ENCODE measurements at places on chromosomes 2 and 18.
A peak's percentile ranks its signal among the peaks of the same experiment; 100 is the strongest.

DNA sequence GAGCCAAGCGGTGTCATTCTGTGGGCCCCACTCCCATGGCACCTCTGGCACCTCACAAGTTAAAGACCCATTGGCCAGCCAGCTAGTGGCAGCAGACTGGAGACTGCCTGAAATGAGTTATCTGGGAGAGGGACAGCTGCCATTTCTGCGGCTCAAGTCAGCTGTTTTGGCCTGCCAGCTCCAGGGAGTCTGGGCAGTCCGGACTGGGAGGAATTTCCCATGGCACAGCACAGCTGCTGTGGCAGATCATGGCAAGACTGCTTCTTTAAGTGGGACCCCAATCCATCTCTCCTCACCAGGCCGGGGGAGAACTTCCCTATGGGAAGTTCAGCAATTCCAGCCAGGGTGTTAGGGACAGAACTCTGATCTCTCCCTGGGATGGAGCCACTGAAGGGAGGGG, 2187.6 kb upstream of the CELF4 start:
- DNase-seq: no peak

- no peak for DNase-seq
Observed at GRCh38 chr2:42191285-42192009, 22.3 kb downstream of the EML4 start.

- no peak for DNase-seq
Observed at GRCh38 chr18:60391571-60392226, 19.1 kb upstream of the MC4R start.

DNA sequence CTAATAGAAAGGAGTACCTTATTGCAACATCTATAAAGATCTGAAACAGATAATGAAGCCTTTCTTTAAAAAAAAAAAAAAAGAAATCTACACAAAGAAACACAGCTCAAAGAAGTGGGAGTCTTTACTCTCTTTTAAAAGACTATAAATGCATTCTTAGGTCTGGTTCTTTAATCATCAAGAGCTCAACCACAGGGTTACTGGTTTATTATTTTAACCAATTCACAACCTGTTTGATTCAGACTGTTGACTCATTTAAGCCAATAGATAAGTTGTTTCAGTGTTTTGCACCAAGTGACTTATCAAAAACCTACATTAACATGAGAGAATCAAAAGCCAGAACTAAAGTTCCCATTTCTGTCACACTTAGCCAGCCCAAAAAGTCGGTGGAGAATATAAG, 93.1 kb downstream of the TCF4 start:
- DNase-seq: no peak

DNA sequence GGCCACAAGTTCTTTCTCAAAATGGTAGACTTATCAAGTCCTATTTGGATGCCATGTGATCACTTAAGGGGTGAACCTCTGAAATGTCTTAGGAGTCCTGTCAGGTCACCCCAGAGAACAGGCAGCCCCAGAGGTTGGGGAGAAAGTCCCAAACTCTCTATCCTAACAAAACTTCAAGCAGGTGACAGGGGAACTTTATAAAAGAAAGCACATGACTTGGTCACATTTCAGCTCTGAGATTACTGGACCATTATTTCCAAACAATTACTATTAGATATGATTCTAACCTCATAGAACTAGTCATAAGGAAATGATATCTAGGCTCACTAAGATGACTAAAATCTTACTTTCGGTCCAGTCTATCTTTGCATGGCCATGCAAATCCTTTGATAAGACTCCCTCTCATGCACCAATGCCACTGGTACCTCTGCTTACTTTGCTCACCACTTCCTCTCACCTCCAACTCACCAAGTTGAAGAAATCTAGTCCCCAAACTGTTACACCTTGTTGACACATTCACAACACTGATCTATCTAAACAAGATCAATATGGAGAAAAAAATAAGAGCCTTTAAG, 107.0 kb downstream of the GALNT14 start:
- no peak for DNase-seq

- DNase-seq: no peak
Observed at GRCh38 chr18:6004119-6004518, 108.8 kb upstream of the TMEM200C start.

GRCh38 chr2:160492401-160493226, 993 bp downstream of the RBMS1 start:
- DNase-seq: peak; percentile 10

DNA sequence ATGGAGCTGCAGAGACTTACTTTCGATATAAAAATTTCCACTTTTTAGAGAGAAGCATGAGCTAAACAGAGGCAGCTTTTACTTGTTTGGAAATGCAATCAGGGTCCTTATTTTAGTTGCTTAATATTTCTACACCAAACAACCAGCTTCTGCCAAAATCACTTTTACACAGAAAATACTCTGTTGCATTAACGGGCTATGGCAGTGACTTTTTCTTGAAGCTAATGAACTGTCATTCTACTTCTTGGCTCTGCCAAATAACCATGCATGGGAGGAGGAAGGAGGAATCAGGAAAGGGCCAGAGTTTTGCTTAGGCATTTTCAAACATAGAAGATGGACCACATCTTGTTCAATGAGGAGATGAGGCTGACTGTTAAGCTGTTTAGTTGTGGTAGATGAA, 23.6 kb upstream of the LTBP1 start:
- no peak for DNase-seq

DNA sequence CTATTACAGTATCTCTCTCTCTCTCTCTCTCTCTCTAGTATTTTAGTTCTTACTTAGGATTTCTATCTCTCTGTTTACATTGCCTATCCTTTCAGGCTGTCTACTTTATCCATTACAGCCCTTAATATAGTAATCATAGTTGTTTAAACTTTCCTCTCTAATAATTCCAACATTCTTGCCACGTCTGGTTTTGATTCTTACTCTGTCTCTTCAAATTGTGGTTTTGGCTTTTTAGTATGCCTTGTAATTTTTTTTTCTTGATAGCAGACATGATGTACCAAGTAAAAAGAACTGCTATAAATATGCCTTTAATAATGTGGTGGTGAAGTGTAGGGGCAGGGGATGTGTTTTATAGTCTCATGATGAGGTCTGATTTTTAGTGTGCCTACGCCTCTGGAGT, 1809.5 kb upstream of the CELF4 start:
- DNase-seq: no peak

DNA sequence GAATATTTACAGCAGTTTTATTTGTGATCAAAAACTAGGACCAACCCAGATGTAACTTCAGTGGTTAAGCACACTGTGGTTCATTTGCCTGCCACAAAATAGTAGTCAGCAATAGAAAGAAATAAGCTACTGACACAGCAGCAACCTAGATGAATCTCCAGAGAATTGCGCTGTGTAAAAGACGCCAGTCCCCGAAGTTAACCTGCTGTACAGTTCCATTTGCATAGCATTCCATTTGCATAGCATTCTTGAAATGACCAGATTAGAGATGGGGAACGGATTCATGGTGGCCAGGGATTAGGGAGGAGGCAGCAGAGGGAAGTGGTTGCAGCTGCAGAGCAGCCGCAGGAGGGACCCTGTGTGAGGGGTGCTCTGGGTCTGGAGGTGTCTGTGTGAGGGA, 39.3 kb upstream of the NFATC1 start:
- no peak for DNase-seq

DNA sequence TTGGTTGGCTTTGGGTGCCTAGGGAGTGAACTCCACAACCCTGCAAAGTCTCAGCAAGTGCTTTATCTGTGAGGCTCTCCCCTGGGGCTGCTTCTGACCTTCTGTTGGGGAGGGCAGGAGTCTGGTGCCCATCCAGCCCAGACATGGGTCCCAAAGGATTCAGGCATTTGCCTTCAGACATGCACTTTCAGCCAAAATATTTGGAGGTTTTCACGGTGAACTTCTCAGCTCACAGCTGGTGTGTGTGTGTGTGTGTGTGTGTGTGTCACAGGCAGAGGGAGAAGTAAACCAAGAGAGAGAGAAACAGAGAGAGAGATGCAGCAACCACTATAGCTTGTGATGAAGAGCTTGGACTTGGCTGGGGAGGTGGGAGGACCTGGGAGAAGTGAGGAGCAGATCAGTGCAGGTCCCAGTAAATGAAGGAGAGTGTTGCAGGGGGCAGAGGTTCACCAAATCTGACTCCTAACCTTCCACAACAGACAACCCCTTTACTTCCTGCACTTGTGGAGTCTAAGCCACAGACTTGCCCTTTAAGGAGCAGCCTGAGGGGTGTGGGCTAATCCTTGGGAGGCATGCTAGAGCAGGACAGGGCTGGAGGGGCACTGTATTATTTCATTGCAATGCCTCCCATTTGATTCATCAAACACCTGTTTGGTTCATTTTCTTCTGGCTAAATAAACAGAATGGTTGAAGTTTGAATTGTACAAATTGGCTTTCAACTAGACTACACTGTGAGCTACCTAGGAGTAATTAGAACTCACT, 14.1 kb downstream of the SLC9A4 start:
- no peak for DNase-seq

- no peak for DNase-seq
Observed at GRCh38 chr2:120463527-120463926, 117.6 kb downstream of the INHBB start.

GRCh38 chr2:134290358-134290757, 36.5 kb downstream of the MGAT5 start:
- DNase-seq: no peak

- DNase-seq: no peak
Observed at GRCh38 chr2:219289195-219289536, 10.0 kb downstream of the DNAJB2 start.

- peak; percentile 78 for DNase-seq
Observed at GRCh38 chr2:102070058-102070642, 72.4 kb upstream of the IL1R1 start.

DNA sequence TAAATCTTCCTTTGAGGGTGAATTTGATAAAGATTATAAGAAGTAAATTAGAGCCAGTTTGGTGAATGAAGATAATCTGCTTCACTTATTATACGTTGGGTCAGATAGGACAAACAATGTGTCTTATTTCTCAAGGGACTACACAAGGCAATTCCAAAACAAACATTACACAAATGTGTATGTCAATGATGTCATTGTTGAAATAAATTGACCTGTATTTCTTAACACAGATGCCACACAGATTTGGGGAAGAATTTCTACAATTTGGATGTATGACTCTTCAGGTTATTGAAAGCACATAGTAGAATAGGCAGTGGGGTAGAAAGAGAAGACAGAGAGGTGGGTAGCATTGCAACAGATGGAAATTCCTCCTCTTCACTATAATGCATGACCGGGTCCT, 6.9 kb upstream of the CRIM1 start:
- DNase-seq: no peak

DNA sequence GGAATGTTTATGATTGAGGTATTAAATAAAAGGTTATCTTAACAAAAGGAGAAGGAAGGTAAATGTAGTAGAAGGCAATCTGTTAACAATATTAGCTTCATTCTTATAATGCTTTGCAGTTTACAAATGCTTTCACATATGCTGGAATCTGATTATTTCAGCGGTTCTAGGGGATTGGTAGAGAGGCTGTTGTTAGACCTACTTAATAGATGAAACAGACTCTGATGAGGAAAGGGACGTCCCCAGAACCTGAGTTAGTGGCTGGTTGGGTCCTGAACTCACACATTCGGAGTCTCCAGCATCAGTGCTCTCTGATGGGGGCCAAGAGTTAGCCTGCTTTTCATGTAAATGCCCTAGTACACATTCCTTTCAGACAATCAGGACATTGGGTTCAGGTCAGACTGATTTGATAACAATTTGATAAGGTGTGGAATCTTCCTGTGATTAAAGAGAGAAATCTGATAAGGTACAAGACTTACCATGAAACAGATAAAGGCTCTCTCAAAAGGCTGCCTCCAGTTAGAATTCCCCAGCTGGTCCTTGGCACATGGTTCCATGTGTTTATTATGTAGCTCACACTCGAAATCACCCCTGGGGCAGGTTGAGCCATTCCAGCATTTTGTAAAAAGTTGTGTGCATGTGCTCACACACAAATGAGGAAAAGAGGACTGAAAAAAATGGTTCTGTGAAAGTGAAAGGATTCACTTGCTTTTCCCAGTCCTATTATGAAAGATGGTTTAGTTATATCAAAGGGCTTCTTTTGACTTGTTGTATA, 103.1 kb downstream of the GPD2 start:
- no peak for DNase-seq

DNA sequence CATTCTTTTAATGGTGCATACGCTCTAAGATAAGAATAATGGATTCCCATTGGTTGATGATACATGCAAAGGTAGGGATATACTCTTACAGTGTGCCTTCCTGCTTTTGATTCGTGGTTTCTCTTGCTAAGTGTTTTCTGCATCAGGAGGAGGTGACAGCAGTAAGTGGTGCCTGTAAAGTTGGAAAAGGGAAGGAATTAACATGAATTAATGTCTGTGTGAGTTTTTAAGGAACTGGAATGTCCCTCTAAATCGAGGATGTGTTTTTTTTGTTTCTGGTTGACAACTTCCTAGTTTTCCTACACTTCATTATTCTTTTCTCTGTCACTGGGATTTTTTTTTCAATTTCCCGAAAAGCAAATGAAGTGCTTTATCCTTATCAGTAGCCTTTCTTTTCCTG, 54.4 kb downstream of the CRIM1 start:
- no peak for DNase-seq

DNA sequence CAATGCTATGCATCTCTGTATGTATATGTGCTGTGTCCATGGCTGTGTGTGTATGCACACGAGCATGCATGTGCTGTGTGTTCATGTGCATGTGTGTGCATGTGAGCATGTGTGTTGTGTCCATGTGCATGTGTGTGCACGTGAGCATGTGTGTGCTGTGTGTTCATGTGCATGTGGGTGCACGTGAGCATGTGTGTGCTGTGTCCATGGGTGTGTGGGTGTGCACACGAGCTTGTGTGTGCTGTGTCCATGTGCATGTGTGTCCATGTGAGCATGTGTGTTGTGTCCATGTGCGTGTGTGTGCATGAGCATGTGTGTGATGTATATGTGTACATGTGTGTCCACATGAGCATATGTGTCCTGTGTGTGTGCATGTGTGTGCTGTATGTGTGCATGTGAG, 414.4 kb upstream of the SALL3 start:
- no peak for DNase-seq

DNA sequence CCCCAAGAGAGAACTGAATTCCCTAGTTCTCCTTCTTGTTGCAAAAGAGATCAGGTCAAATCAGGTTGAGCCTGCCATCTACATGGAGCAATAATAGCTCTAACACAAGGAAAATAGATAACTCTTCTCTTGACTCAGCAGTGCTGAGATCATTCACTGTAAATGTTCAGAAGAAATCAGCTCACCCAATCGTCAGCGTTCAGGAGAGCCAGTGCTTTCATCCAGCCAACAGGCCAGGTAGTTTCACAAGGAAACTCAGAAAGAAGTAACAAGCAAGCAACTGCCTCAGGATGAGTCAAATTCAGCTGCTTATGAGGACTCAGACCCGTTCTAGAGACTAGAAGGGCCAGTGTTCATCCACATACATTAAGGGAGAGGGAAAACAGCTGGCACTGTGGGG, 5.9 kb downstream of the LMAN2L start:
- DNase-seq: no peak
